ENCODE measurements at places on chromosomes 7 and 10. TPM values are rescaled to one million over a fixed set of nuclear protein-coding genes. Genes with fewer than 3 reads are reported as not detected.

FKBP6 gene
- total RNA-seq, result not detected

ADAM12 gene
- total RNA-seq, result not detected

PKD1L1 gene
- 0.17 TPM for total RNA-seq

MMP21 gene
- not detected for total RNA-seq

PNLIPRP2 gene
- 1.1 TPM for total RNA-seq

GDF2 gene
- not detected for total RNA-seq

PFKP gene
- total RNA-seq, result 237 TPM

GRCh38 chr7:36854652-36855051 lies 130.4 kb upstream of the AOAH start:
- DNase-seq, result no peak
- no peaks in the 10 kb centered on the region for H3K4me1 ChIP-seq
- no peaks in the 10 kb centered on the region for H3K36me3 ChIP-seq
- no peak overlapping the region for H3K4me3 ChIP-seq
- no peak overlapping the region for H3K27ac ChIP-seq

DNA sequence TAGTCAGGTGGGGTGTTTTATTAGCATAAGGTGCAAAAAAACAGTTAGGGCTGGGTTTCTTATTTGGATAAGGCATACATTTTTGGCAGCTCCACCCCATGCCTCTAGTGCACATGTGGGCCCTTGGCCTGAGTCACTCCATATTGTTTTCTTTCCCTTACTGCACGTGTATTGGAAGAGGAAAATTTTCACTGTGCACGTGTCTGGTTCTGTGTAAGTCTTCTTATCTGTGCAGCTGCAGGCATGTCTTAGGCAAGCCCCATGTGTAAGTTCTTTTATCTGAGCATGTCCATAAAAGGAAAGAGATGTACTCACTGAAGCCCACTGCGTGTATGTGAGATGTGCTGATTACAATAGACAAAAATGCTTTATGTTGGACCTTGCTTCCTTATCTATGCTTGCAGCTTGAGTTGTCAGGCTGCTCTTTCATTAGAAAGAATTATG lies 540.3 kb upstream of the IGFBP3 start:
- no peak overlapping the region for H3K4me3 ChIP-seq
- no peaks in the 10 kb centered on the region for H3K4me1 ChIP-seq
- no peaks in the 10 kb centered on the region for H3K27me3 ChIP-seq
- H3K27ac ChIP-seq, result no peak overlapping the region

DNA sequence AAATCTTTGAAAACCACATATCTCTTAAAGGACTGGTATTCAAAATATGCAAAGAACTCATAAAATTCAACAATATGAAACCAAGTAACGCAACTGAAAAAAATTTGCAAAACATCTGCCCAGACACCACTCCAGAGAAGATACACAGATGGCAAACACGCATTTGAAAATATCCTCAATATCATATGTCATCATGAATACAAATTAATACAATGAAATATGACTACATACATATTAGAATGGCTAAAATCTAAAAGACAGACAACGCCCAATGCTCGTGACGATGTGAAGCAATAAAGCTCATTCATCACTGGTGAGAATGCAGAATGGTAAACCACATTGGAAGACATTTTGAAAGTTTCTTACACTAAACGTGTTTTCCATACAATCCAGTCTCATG lies 770.1 kb upstream of the CELF2 start:
- no peak overlapping the region for H3K27ac ChIP-seq
- no peak for DNase-seq
- no peaks in the 10 kb centered on the region for H3K4me1 ChIP-seq
- no peaks in the 10 kb centered on the region for H3K36me3 ChIP-seq
- H3K27me3 ChIP-seq, result no peaks in the 10 kb centered on the region
- H3K4me3 ChIP-seq, result no peak overlapping the region

- no peaks in the 10 kb centered on the region for H3K27me3 ChIP-seq
- no peak overlapping the region for H3K27ac ChIP-seq
- H3K4me1 ChIP-seq, result no peaks in the 10 kb centered on the region
- DNase-seq, result no peak
Observed at GRCh38 chr10:27482984-27483956, 20.8 kb upstream of the RAB18 start.

DNA sequence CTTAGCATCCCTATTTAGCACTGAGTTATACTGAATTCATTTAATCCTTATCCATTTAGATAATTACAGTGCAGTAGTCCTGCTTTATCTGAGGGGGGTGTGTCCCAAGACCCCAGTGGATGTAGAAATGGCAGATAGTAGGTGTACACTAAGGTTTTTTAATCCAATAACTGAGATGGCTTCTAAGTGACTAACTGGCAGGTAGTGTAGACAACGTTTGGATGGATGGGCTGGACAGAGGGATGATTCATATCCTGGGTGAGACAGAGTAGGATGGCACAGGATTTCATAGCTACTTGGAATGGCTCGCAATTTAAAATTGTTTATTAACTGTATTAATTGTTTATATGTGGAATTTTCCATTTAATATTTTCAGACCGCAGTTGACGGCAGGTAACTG lies 295.6 kb downstream of the CCDC3 start:
- H3K27ac ChIP-seq, result no peak overlapping the region
- H3K4me3 ChIP-seq, result no peak overlapping the region
- H3K4me1 ChIP-seq, result peaks cover 82% of the 10 kb centered on the region
- DNase-seq, result no peak
- H3K27me3 ChIP-seq, result no peaks in the 10 kb centered on the region

DNA sequence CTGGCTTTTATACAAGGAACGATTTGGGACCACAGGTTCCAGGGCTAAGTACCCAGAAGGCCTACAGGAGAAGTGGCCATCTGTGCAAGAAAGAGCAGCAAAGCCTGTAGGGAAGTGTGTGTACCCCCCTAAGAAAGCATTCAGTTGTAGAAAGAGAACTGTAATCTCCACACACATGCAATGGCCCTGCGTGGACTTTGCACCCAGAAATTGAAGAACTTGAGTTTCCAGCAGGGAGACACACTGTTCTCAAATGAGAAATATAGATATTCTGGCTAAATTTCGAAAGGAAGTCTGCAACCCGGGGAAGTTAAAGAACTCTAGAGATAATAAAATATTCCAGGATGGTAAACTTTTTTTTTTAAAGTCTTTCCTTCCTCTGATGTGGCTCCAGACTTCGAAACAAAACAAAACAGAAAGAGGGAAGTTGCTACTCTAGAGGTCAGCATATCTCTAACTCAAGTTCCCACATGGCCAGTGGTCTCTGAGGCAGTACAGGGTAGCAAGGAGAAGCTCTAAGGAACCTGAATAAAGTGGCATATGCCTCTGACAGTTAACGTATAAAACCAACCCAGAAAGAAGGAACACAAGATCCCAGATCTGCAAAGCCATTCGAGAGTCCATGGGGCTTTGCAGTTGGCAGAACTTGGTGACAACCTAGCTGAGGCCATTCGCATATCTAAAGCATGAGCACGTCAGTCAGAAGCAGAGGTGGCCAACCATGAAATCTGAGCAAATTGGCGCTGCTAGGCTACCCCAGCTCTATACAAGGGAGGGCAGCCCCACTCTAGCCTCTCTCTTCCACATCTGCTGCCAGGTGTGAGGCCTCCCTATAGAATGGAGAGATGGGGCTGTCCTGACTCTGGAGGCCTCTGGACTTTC lies 56.6 kb downstream of the ELMO1 start:
- no peaks in the 10 kb centered on the region for H3K36me3 ChIP-seq
- DNase-seq, result no peak
- H3K4me1 ChIP-seq, result no peaks in the 10 kb centered on the region
- H3K27ac ChIP-seq, result no peak overlapping the region
- H3K4me3 ChIP-seq, result no peak overlapping the region

DNA sequence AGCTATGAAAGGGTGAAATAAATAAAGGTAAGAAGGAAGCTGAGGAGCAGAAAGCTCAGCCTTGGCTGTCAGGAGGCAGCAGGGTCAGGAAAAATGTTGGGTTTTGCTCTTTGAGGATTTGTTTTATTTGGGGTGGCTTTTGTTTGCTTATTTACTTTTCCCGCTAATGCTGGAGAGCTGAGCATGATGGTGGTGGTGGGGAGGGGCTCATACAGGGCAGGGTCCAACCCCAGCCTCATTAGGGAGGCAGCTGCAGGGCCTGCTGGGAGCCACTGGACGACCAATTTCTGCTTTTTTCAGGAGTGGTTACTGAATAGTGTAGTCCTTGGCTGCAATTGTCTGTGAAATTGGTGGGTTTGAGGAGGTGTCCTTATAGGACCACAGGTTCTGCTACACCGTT lies 36.3 kb downstream of the CCM2 start:
- no peak for DNase-seq
- no peak overlapping the region for H3K4me3 ChIP-seq
- H3K36me3 ChIP-seq, result no peaks in the 10 kb centered on the region

DNA sequence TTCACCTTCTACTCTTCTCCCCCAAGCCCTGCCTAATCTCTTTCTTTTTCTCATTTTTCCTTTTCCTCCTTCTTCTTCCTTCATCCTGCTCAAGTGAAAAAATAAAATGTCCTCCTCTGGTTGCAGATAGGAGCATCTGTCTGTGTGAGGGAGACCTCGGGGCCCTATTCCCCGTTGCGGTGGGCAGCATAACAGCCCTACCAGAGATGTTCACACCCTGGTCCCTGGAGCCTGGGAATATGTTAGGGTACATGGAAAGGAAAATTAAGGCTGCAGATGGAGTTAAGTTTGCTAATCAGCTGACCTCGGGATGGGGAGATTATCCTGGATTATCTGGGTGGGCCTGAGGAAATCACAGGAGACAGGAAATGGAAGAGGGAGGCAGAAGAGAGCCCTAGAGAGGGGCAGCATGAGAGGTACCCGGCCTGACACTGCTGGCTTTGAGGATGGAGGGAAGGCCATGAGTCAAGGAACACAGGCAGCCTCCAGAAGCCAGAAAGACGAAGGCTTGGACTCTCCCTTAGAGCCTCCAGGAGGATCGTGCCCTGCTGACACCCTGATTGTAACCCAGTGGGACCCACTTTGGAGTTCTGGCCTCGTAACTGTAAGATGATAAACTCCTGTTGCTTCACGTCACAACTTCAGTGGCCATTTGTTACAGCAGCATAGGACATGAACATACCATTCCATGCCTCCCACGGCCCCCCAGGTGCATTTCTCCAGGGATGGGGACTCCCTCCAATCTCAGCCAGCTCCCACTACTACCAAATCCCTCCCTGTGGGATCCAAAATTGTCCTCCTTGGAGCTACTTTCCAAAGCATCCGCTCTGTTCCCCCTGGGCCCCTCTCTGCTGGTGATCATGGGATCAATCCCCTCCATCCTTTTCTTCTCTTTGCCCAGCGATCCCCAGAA lies 39.0 kb upstream of the ZMIZ1 start:
- no peaks in the 10 kb centered on the region for H3K4me1 ChIP-seq
- no peaks in the 10 kb centered on the region for H3K36me3 ChIP-seq
- no peak overlapping the region for H3K27ac ChIP-seq
- H3K4me3 ChIP-seq, result no peak overlapping the region
- no peak for DNase-seq

GRCh38 chr10:87750817-87751216 lies 67.2 kb downstream of the ATAD1 start:
- DNase-seq, result no peak
- no peak overlapping the region for H3K4me3 ChIP-seq
- H3K27me3 ChIP-seq, result no peaks in the 10 kb centered on the region
- H3K36me3 ChIP-seq, result peaks cover 10% of the 10 kb centered on the region

GRCh38 chr10:85647741-85648140 lies 718.9 kb downstream of the GRID1 start:
- no peak overlapping the region for H3K27ac ChIP-seq
- H3K27me3 ChIP-seq, result 0 out of 2 replicates have a peak, but pooled peaks cover 3% of the 10 kb centered on the region
- no peak overlapping the region for H3K4me3 ChIP-seq
- no peaks in the 10 kb centered on the region for H3K36me3 ChIP-seq
- DNase-seq, result no peak
- peaks cover 31% of the 10 kb centered on the region for H3K4me1 ChIP-seq

DNA sequence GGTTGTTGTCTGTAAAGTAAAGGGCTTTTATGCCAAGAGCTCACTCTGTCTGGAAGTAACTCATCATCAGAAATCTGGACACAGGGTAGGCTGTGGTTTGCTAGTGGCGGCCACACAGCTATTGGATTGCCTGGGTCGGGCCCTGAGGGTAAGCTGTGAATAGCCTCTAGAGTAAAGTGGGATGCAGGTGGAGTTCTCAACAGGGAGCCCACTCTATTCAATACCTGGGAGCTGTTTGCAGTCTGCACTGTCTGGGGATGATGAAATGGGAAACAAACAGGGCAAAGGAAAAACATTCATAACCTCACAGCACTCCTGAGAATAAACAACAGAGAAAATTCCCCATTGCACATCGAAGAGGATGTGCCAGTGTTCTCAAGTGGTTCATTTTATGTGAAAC lies 582.6 kb downstream of the CALN1 start:
- H3K27ac ChIP-seq, result no peak overlapping the region
- no peak for DNase-seq
- no peaks in the 10 kb centered on the region for H3K27me3 ChIP-seq
- H3K36me3 ChIP-seq, result no peaks in the 10 kb centered on the region
- no peaks in the 10 kb centered on the region for H3K4me1 ChIP-seq
- no peak overlapping the region for H3K4me3 ChIP-seq

- H3K4me1 ChIP-seq, result no peaks in the 10 kb centered on the region
- no peaks in the 10 kb centered on the region for H3K27me3 ChIP-seq
- no peak overlapping the region for H3K27ac ChIP-seq
- H3K36me3 ChIP-seq, result no peaks in the 10 kb centered on the region
- H3K4me3 ChIP-seq, result no peak overlapping the region
Observed at GRCh38 chr10:14772399-14772798, 2.3 kb downstream of the FAM107B start.

GRCh38 chr7:91974066-91974465 lies 33.4 kb downstream of the AKAP9 start:
- H3K4me1 ChIP-seq, result no peaks in the 10 kb centered on the region
- no peak for DNase-seq
- H3K27me3 ChIP-seq, result no peaks in the 10 kb centered on the region
- no peak overlapping the region for H3K27ac ChIP-seq
- no peak overlapping the region for H3K4me3 ChIP-seq

- peaks cover 10% of the 10 kb centered on the region for H3K4me1 ChIP-seq
- no peak overlapping the region for H3K27ac ChIP-seq
- no peak for DNase-seq
- H3K27me3 ChIP-seq, result no peaks in the 10 kb centered on the region
- no peaks in the 10 kb centered on the region for H3K36me3 ChIP-seq
Observed at GRCh38 chr10:50498465-50498864, 125.3 kb downstream of the SGMS1 start.

- H3K4me3 ChIP-seq, result no peak overlapping the region
- no peak overlapping the region for H3K27ac ChIP-seq
- H3K36me3 ChIP-seq, result no peaks in the 10 kb centered on the region
Observed at GRCh38 chr7:156656598-156656997, 16.0 kb downstream of the RNF32 start.

DNA sequence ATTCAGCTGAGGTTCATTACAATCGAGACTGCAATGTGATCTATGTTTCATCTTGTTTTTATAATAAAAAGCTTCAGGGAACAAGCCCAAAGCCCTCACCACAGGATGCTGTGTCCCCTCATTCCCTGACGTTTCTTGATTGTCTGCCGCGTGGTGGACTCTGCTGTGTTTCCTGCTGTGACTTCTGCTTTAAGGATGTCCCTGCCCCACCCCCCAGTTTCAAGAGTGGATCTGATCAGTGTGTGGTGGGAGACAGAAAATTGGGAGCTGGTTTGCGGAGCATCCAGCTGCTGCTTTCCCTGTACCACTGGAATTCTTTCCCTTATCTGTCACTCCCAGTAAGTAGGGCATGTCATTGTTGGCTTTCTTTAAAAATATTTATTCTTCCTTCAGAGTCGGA lies 86.2 kb downstream of the CREM start:
- peaks cover 4% of the 10 kb centered on the region for H3K4me1 ChIP-seq
- no peak overlapping the region for H3K27ac ChIP-seq
- no peak for DNase-seq
- no peaks in the 10 kb centered on the region for H3K36me3 ChIP-seq
